ENCODE measurements at places on chromosomes 12 and 14.
A peak's percentile ranks its signal among the peaks of the same experiment; 100 is the strongest.

DNA sequence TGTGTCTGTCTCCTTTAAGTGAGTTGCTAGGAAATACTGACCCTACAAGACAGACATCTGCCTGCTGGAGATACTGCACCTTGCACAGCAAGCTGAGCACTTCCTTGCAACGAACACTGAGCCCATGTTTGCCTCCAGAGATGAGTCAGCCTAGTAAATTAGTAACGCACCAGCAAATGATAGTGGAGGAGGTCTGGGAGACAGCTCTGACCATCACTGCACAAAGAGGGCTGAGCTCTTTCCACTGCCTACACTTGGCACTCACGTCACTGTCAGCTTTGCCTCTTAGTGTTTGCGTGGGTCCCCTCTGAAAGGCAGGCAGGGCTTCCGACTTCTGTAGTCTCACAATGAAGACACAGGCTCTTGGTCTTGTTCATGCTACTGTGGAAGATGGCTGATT, 109.0 kb downstream of the APAF1 start:
- peak; percentile 72 for DNase-seq

- no peak for DNase-seq
Observed at GRCh38 chr14:94880876-94881275, 111.0 kb upstream of the GSC start.

- DNase-seq: no peak
Observed at GRCh38 chr14:59566296-59566695, 10.3 kb downstream of the CCDC175 start.

DNA sequence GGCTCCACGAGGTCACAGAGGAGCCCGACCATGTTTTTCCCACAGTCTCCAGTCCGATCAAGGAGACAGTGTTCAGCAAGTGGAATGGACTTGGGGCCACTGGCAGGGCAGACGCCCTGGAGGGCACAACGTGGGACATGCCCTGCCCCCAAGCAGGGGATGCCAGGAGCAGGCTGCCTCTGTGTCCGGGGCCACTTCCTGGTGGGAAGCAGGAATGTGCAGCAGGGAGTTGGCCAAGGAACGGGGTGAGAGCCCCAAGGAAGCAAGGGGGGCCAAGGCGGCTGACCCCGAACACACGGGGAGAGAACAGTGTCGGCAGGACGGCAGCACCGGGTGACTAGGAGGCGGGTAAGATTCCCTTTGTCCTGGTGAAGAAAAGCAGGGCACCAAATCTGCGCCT, 92.6 kb downstream of the CHGA start:
- DNase-seq: no peak

DNA sequence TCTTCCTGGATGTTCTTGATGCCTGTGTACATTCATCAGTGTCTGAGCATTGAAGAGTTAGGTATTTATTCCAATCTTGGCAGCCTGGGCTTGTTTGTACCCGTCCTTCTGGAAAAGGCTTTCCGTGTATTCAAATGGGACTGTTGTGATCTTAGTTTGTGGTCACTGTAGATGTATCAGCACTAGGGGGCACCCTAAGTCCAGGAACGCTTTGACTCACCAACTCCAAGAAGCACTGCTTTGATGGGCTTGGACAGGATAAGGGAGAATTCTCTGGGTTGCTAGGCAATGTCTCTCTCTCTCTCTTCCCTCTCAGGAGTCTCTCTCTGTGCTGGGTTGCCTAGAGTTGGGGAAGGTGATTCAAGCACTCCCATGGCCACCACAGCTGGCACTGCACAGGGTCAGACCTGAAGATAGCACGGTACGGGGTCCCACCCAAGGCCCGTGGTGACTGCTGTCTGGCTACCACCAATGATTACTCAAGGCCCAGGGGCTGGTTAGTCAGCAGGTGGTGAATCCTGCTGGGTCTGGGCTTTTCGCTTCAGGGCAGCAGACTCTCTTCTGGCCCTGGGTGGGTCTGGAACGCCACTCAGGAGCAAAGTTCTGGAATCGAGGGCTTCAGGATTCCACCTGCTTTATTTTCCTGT, 211.1 kb upstream of the RGS6 start:
- peak; percentile 84 for DNase-seq

GRCh38 chr14:103762541-103762940, 46.9 kb downstream of the ZFYVE21 start:
- DNase-seq: no peak

DNA sequence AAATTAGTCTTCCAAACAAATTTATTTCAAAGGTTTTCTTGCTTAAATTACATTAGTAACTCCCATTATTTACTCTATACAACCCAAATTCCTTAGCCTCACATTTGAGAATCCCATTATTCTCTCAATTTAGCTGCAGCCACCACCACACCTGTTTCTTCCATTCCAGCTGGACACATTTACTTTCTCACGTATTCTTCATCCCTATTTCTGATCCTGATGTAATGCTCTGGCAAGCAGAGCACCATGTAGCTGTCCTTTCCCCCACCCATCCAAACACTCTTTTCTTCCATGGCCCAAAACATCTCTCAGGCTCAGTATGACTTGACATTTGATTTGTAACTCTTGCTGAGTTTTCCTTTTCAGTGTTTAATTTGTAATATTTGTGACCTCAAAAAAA, 240.2 kb upstream of the CLEC14A start:
- DNase-seq: no peak

GRCh38 chr12:57240066-57240921, 10.7 kb downstream of the STAC3 start:
- peak; percentile 80 for DNase-seq

DNA sequence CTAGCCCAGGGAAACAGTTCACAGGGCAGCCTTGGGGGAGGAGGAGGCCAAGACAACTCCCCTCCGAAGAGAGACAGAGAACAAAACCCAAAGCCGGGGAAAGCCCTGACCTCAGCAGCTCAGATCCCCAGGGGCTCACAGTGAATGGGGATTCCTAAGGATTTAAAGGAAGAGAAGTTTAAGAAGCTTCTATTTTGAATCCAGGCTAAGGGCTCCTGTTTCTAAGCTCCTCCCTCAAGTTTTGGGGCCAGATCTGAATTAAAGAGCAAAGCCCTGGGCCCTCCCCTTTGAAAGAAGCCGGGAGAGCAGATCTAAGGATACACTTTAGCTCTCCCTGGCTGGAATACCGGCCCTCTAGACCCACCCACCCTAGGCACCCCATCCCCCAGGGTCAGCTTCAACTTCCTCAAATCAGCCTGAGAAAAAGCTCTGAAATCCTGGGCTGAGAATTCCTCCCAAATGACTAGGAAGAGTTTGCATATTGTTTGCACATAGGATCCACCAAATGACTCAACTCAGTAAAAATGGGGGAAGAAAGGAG, 3.9 kb downstream of the KDM2B start:
- peak; percentile 99 for DNase-seq

GRCh38 chr12:111154147-111154834, 214.6 kb downstream of the PHETA1 start:
- peak; percentile 11 for DNase-seq

GRCh38 chr12:92229381-92229780, 83.7 kb upstream of the BTG1 start:
- no peak for DNase-seq

DNA sequence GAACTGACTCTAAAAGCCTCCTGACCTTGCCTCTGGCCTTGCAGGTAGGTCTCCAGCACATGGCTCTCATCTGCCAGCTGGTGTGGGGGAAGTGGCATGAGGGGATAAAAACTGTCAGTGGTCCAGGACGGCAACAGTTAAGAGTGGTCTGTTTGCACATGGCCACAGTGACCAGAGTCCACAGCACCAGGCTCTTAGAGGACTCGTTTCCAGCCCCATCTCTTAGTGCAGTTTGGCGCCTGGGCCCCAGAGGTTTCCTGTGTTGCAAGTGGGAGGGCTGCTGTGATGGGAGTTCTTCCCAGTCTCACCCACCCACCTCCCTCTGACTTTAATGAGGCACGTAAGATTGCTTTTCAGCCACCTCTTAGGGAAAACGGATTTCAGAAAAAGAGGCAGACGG, 37.0 kb downstream of the APPL2 start:
- no peak for DNase-seq

DNA sequence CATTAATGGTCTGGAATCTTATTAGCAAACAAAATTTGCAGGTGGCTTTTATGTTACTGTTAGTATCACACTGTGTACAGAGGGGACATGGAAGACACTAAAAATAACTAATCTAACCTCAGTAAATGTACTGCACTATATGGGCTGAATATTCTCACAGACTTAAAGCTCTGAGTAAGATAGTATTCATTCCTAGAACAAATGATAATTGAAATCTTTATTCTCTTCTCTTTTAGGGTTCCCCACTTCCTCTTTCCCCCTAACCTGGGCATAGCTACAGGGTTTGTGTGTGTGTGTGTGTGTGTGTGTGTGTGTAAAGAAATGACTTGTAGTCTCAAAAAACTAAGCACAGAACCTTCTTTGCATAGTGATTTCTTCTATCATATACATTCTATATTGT, 21.4 kb upstream of the HECTD1 start:
- DNase-seq: no peak

DNA sequence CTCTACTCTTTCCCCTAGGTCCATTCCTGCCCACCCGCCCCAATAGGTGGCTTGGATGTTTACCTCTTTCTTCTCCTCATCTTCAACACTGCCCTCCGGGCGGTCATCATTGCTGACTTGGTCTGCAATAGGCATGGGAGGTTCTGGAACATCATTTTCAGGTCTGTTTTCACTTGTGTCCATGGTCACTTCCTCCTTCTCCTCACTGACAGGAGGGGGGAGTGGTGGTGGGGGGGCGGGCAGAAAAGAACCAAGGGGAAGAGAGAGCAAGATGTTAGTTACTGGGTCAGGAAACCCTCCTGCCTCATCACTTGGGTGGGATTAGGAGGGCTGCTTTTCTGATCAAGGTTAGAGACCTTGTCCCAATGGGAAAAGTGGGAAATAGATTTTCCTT, 12.1 kb upstream of the CDH24 start:
- no peak for DNase-seq

GRCh38 chr12:77007476-77007875, 57.9 kb downstream of the E2F7 start:
- DNase-seq: no peak

Measured in fibroblast of skin of right biceps (primary cell).